ENCODE measurements at places on chromosomes 4 and X. TPM values are rescaled to one million over a fixed set of nuclear protein-coding genes. Genes with fewer than 3 reads are reported as not detected.

GLRA3 gene
- total RNA-seq: not detected

DNA sequence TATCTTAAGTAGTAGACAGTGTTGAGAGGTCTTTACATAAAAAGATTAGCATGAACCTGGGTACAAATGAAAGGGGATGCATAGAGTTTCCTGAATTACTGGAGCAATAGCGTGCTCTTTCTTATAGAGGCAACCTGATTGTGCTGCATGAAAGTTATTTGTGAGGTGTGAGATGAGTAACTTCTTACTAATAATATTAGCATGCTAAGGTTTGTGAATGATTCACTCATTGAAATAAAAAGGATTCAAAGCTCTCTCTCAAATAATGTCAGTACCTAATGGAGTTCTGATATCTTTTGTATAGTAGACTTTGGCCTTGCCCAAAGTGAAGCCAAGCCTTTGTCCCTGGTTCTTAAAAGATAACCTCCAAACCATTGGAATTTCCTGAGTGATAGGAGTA lies 131.0 kb upstream of the CXXC4 start:
- no peak for DNase-seq

GPAT3 gene
- total RNA-seq: 9.9 TPM

KCNIP4 gene
- not detected for total RNA-seq

RHOXF2 gene
- total RNA-seq: not detected

HCCS gene
- total RNA-seq: 59.6 TPM
